Stimulated activated CD8-positive, alpha-beta memory T cell treated with anti-CD3 and anti-CD28 coated beads, Interleukin-4, amount 100 ng/mL, for 1 hour (primary cell): ENCODE measurements at places on chromosomes 1 and 21.

DNA sequence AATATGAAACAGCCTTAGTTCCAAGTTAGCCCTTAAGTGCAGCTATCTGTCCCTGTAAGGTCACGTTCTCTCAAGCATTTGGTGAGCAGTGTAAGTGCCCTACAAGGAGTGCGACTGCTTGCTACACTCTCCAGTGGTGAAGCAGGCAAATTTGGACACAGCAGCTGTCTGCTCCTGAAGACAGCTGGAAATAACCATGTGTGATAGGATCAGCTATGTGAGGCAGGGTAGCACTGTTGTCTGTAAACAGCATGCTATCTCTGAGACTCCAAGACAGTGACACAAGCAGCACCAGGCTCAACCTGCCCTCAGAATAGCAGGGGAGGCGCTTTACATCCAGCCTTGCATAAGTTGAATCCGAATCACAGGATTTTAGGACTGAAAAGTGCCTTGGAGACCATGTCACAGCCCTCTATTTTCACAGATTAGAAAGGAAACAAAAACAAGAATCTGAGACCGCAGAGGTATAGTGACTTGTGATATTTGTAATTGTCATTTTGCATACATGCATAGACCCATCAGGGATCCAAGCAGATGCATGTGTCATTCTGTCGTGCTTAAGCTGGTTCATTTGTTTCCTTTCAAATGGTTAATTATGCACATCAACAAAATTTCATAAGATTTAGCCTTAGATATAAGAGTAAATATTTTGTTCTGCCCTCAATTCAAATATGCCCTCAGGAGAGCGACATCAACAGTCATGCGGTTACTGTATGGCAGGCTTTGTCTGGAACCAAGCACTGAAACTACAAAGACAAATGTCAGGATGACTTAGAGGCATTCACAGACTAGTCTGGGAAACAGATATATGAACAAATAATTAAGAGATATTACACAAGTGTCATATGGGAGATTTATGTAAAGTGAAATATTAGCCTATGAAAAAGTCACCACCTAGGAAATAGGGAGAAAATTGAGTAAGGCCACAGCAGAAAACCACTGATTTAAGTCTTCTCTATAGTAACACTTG lies 134.9 kb upstream of the NRIP1 start:
- DNase-seq: no peak

GRCh38 chr1:76055987-76056386 lies 18.6 kb upstream of the ST6GALNAC3 start:
- no peak for DNase-seq

- no peak for DNase-seq
Observed at GRCh38 chr1:42439940-42440339, 15.9 kb downstream of the ZMYND12 start.

GRCh38 chr1:216599851-216600250 lies 123.4 kb downstream of the ESRRG start:
- DNase-seq: no peak

DNA sequence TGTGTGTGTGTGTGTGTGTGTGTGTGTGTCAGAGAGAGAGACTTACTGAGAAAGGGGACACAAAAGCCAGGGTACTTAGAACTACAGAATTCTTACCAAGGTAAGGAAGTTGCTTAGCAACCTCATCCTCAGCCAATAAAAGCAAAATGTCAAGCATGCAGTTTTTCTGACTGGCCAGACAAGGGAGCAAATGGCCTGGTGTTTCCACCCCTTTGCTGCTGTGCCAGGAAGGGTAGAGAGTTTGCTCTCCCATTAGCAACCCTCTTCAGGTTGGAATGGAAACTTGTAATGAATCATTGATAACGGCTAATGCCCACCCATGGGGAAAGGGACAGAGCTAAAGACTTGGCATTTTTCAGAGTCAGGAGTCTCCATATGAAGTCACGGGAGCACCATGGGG lies 10.6 kb downstream of the RXRG start:
- DNase-seq: no peak

DNA sequence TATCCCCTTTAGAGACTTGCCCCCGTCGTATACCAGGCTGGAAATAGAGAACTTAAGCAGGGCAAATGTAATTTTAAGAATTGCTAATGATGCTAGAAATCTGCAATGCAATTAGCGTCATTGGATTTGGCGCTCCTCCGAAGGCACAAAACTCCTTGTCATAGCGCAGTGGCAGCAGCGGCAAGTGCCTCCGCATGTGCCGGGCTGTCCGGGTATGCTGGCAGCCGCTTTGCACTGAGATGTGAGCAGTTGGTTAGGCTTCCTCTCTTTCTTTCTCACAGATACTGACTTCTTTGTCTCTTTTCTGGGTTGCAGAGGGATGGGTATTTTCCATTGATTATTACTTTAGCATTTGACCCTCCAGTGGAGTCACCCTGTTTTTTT lies 193.4 kb upstream of the LMO4 start:
- DNase-seq: no peak

- no peak for DNase-seq
Observed at GRCh38 chr1:94239796-94240195, 2.4 kb upstream of the ARHGAP29 start.

GRCh38 chr1:35640380-35641232 lies 720 bp downstream of the PSMB2 start:
- no peak for DNase-seq

DNA sequence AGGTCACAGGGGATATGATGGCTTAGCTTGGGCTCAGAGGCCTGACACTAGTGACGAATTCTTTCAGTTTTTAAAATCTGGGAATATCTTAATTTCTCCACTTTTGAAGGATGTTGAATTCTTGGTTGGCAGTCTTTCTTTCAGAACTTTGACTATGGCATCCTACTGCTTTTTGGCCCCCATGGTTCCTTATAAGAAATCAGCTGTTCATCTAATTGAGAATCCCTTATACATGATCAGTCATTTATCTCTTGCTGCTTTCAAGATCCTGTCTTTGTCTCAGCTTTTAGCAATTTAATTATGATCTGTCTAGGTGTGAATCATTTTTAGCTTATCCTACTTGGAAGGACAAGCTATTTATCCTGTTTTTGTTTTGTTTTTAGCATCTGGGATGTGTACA lies 31.2 kb upstream of the F3 start:
- DNase-seq: no peak

DNA sequence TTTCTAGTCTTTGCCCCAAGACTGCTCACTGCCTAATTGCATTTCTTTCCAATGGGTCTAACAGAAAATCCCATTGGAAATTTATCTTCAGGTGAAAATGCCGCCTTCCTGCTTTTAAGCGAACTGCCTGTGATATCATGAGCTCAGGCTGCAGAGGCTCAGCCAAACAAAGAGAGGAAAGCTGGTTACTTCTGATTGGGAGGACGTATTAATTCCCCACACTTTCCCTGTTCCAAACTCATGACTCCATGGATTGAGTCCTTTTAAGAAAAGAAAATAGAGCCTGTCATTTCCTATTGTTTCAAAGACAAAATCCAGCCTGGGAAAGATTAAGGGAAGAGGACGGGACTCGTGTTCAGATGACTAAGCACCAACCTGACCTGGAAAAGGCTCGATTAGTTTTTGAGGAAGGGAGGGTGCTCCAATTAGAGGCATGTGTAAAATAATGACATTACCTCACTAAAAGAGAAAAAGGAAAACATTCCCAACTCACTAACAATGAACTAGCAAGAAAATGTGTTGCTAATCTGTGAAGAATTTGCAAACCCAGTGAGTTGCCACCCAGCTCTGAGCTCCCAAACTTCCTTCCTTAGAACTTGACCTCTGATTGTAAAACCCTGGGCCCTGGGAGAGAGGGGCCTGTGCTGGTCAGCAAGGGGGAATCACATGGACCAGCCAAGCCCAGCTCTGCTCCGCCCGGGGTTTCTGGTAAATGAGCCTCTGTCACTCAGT lies 61.2 kb downstream of the TCP10L start:
- DNase-seq: no peak

GRCh38 chr1:206080026-206080820 lies 27.2 kb downstream of the RHEX start:
- no peak for DNase-seq

DNA sequence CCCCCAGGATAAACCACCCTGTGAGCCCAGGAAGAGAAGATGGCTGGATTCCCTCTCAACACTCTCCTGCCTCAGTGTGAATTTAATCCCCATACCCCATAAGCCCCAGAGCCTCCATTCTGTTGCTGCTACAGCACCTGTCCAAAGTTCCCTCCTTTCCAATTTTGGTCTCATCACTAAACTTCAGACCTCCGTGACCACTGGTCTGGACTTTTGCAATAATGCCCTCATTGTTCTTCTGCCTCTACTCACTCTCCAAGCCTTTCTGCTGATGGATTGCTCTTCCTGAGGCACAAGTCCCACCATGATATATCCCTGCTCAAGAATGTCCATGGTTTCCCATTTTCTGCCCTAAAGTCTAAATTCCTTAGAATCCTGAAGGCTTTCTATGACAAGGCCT lies 83.2 kb downstream of the CD58 start:
- no peak for DNase-seq

GRCh38 chr21:43664358-43664757 lies 5.0 kb downstream of the RRP1B start:
- DNase-seq: no peak

GRCh38 chr1:244789276-244789580 lies 46.2 kb upstream of the COX20 start:
- no peak for DNase-seq

GRCh38 chr1:90616395-90616794 lies 100.7 kb downstream of the BARHL2 start:
- DNase-seq: no peak

DNA sequence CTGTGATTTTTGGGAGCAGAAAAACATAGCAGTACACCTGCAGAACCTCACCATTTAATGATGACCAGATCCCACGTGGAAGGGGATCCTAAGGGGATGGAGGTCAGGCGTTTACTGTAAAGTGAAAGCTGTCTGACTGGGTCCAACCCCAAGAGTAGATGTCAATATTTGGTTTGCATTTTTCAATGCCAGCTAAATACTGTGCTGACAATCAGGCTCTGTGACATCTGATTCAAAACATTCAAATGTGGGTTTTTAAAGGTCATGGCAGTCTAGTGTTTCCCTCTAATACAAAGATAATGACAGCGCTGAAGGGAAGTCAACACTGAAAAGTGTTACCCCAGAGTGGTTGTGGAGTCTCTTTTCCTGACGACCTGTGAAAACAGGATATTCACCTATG lies 68.1 kb downstream of the SPAG17 start:
- DNase-seq: no peak

DNA sequence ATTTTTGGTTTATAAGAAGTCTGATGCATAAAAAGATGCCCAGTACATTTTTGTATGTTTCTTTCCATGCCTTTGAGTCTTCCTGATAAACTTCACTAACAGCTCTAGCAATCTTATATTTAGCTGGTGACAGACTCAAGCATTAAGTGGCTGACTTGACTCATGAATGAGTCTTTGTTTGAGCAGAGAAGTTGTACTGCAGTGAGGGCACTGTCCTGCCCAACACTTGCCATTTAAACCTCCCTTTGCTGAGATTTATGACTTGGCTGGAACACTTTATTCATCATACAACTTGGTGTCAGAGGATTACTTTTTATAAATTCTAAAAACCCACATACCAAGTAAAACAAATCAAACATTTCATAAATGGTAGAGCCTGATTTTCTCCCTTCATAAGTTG lies 14.6 kb upstream of the CAMSAP2 start:
- no peak for DNase-seq

DNA sequence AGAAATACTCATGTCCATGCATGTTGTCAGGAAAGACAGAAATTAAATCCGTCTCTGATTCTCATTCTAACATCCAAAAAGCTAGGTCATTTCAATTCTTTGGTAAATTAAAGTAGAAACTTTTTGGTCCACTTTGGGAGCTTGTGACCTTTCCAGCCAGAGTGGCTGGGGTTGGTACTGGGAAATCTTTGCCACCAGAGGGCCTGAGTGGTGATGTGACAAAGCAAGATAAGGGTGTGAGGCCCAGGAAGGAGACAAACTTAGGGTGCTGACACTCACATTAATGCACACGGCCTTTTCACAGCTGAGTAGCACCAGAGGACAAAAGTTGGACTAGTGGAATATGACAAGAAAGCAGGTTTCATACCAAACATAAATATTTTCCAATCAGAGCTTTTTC lies 144.3 kb downstream of the DNM3 start:
- no peak for DNase-seq

GRCh38 chr21:34122047-34122446 lies 48.7 kb downstream of the MRPS6 start:
- no peak for DNase-seq

DNA sequence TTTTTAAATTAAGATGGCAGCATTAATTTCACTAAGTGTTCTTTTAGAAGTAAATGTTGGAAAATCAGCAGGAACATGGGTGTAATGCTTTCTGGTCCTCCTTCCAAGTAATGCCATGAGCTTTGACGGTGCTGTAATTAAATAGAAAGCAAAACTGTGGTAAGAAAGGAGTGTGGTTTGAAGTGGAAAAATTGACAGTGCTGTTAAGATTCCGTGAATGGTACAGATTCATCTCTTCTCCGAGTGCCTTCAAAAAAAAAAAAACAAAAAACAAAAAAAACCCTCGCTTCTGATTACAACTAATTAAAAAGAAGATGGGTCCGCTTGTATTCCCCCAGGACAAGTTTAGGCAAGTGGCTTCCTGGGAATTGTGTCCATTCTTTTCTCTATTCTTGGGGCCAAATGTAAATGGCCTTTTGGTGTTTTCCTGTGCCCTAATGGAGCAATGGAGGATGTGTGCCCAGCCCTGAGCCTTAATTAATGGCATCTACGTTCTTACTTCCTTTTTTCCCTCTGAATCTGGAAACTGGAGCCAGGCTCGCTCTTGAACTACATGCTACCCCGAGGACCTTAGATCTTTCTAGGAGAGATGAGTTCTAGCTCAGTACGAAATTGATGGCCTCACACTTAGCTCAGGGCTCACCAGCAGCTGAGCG lies 5.1 kb downstream of the LMO4 start:
- DNase-seq: no peak

DNA sequence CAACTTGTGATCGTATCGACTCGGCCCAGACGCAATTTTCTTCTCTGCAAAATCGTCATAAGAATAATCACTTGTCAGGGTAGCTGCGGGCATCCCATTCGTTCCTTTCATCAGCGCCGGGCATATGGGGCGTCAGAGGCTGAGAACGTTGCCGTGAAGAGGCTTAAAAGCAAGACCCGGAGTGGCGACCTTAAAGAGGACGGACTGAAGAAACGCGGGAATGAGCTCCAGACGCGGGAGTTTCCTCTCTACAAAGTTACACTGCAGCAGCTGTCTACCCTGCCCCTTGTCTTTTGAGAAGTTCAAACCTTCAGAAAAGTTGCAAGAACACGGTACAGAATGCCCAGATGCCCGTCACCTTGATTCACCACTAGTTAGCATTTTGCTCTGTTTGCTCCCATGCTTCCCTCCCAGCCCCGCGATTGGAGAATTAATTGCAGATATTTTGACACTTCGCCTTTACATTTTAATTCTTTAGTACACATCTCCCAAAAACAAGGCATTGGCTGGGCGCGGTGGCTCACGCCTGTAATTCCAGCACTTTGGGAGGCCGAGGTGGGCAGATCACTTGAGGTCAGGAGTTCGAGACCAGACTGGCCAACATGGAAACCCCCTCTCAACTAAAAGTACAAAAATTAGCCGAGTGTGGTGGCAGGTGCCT lies 967 bp downstream of the CENPS start:
- DNase-seq: no peak

GRCh38 chr21:46317710-46318463 lies 5.8 kb downstream of the C21orf58 start:
- no peak for DNase-seq

- no peak for DNase-seq
Observed at GRCh38 chr1:202374099-202374498, 25.6 kb downstream of the PPP1R12B start.
